ENCODE measurements at places on chromosomes 3 and 15.

DNA sequence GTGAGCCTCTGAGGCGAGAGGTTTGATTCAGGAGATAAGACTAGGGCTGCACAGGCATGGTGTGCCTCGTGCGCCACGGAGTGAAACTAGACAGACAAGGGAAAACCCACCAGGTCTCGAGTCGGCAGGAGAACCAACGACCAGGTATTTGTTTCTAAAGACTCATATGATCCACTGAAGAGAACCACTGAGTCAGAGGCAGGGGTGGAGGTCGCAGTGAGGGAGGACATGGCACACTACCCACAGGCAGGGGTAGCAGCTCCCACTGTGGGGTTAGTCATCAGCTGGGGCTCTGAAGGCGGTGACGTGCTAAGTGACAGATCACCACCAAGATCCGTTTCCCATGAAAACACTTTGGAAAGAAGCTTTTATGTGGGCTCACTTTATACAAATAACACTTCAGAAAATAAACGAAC, 45.7 kb downstream of the CHSY1 start:
- peak; percentile 61 for DNase-seq

DNA sequence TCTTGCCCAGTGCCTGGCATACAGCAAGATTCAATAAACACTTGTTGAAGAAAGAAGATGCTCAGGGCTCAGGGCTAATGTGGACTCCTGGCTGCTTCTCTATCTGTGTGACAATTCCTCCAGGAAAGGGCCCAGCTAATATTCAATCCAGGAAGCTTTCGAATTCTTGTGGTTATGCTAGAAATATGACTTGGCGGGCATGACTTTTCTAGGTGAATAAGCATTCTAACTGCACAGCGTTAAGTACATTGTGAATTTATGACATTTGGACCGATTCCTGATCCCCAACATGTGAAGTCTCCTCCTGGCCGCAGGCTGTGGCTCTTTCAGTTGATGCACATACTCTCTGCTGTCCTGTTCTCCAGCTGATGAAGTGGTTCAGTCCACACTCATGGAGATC, 117.0 kb downstream of the IMPG2 start:
- DNase-seq: no peak

DNA sequence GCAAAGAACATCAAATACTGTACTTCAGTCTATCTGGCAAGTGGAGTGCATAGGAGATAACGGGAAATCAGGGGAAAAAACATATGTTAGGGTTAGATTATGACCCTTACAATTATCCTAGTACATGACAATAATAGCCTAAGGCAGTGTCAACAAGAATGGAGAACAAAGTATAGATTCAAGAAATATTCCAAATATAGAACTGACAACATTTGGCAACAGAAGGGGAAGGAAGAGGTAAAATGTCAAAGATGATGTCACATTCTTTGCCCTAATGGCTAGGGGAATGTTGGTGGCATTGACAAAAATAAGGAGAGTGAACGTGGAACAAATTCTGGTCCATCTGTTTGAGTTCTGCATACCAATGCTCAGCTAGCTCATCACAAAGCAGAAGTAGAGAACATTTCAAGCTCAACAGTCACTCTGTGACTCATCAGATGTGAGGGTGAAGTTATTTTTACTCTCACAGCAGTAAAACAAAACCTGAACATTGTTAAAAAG, 15.5 kb upstream of the ATP8B4 start:
- no peak for DNase-seq

- DNase-seq: no peak
Measured at GRCh38 chr3:31908391-31909097, 72.5 kb downstream of the OSBPL10 start.

- no peak for DNase-seq
Measured at GRCh38 chr3:85758442-85758841, 799.7 kb downstream of the CADM2 start.
